ENCODE measurements at places on chromosomes 5 and 9. TPM values are rescaled to one million over a fixed set of nuclear protein-coding genes. Genes with fewer than 3 reads are reported as not detected.

DNA sequence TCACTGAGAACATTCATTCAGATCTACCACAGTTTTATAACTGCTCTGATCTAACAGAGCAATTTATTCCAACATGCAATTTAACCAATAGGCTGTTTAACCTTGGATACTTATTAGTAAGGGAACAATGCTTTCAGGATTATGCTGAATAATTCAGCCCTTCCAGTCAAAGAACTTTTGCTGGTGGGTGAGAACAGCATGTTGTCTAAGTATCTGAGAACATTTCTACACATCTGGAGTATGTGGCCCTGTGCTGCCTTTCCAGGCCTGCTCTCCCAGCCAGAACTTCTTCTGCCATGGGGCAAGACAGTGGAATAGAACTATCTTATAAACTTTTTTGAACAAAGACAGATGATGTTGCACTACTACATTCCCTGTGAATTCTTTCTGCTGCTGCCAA, 55.8 kb downstream of the NFIB start:
- DNase-seq, result no peak

DNA sequence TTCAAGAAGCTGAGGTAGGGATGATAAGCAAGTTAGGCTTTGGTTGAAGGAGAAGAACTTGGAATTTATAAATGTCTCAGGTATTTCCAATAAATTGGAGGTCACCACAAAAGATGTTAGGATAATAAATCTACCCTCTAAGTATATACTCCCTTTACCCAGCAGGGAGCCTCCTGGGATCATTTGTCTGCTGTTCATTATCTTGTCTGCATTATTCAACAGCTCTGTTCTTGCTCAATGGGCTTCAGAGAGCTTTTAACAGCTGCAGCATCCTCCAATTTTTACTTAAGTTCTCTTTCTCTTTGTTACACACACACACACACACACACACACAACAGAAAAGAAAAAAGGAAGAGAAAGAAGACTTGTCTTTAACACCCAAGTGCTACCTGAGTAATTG, 51.7 kb upstream of the VPS13A start:
- no peak for DNase-seq

GRCh38 chr5:133336121-133336968, 276.0 kb downstream of the FSTL4 start:
- DNase-seq, result no peak

ST8SIA4 gene
- polyA plus RNA-seq, result 7.4 TPM

DNA sequence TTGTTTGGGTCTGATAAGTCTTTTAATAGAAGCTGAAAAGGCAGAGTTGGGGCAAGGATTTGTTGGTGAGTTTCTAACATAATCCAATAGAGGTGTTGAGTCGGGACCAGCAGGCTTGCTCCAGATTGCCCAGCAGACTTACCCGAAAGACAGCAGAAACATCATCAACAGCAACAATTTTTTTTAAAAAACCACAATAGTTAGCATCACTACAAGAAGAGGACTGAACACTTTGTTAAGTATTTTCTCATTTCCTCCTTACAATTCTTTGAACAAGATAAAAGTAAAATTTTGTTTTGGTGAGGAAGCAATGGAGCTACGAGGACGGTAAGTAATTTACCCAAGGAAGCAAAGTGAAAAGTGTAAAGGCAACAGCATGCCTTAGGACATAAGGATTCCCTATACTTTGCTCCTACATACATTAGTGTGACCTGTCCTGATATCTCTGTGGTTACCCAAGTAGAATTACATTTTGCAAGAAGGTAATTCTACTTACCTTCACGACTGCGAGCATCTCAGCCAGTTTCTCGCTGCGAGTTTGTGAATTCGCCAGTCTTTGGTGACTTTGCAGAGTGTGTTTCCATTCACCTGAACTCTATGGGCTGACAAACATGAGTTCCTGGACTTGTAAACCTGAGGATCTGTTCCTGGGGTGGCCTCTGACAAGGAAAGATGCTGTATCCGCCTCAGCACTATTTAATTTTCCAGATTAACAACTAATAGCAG, 13.2 kb downstream of the ITK start:
- no peak for DNase-seq

GRCh38 chr5:149012350-149012749, 50.5 kb downstream of the SH3TC2 start:
- no peak for DNase-seq

DNA sequence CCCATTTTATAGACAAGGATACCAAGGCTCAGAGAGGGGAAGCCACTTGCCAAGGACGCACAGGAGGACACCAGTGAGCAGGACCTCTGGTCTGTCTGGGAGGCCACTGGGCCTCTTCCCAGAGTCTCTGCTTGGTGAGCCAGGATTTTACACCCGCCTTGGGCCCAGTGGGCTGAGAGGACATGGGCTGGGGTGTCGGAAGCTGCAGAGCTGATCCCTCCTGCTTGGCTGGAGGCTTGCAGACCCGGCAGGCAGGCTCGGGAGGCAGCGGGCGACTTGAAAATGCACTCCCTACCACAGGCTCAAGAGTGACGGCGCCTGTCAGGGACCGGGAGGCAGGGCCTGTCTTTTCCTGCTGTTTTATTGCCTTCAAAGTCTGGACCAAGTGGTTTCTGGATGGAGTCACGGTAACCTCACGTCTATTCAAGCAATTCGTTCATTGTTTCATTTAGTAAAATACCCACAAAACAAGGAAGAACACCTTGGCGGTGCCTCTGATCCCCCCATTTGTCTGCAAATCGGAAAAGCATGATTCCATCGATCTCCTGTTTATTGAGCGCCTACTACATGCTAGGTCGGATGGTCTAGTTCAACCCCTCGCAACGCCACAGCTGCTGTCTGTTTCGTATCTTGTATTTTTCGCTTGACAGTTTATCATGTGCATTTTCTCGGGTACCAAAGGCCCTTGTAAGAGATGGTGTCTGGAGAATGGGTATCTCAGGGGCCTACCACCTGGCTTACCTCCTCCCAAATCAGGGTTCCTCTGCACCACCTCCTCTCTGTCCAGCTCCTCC, 108.1 kb upstream of the IER5L start:
- DNase-seq, result no peak

DNA sequence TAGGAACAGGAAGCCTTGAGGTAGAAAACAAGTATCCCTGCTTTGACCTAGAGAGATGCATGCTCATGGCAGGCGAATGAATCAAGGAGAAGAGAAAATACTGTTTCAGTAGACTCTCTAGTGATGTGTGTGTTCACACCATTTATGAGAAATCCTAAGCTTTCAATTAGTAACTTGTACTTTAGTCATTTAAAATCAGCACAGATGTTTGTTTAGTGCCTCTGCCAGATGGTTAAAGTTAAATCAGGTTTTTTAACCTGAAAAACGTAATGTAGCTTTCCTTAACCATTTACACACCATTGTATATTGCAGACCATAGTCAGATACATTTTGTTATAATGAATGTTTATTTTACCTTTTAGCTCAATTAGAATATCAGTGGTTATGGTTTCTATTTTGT, 5.0 kb downstream of the TJP2 start:
- no peak for DNase-seq

DNA sequence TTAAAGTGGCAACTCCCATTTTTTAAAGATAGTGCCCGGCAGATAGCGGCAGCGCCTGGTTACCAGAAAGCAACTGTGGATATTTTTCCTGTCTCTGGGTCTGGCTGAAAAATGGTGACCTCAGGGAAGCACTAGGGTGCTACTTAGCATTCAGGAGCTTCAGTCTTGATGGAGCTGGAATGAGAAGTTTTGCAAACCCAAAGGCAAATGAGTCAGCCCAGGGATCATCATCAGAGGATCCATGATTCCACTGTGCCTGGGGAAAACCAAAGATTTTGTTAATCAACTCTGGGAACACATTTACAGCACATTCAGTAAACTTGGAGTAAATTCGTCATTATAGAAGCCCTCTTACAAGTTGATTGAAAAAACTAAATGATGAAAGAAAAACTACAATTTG, 26.7 kb downstream of the F2R start:
- DNase-seq, result no peak

DNA sequence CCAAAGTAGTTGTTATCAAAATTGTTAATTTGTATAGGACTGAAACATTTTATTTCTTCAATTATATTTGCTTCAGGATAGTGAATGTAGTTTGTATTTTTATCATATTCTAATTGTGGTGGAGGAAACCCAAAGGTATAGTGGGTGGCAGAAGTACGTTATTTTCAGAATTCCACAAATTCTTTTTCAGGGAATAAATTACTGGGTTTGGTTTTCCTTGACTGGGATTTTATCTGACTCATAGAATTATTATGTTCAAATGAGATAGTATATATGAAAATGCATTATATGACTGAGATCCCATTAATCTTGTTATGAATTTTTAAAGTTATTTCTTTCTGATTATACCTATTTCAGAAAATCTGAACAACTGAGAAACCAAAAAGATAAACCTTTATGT, 73.7 kb downstream of the VPS13A start:
- no peak for DNase-seq

GRCh38 chr9:124488641-124489210, 18.5 kb downstream of the NR5A1 start:
- no peak for DNase-seq

DNA sequence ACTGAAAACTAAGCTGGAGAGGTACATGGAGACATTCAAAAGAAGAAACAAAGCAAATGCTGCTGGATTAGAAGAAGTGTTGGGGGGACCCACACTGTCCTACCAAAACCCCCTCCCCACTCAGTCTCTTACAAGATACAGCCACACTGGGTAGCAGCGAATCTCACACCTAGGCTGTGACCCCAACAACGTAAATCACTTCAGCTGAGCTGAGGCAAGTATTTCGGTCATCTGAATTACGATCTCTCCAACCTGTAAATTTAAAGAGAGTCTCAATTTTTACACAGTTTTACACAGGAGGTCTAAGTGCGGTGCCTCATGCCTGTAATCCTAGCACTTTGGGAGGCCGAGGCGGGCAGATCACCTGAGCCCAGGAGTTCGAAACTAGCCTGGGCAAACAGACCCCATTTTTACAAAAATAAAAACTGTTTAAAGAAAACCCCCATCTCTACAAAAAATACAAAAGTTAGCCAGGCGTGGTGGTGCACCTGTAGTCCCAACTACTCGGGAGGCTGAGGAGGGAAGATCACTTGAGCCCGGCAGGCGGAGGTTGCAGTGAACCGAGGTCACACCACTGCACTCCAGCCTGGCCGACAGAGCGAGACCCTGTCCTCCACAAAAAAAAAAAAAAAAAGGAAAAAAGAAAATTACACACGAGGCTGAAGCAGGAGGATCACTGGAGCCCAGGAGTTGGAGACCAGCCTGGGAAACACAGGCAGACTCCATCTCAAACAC, 3.4 kb downstream of the CAMSAP1 start:
- DNase-seq, result no peak
